Bronchial epithelial cell (primary cell): ENCODE measurements at places on chromosomes 2 and 18. TPM values are rescaled to one million over a fixed set of nuclear protein-coding genes. Genes with fewer than 3 reads are reported as not detected.
A peak's percentile ranks its signal among the peaks of the same experiment; 100 is the strongest.

DNA sequence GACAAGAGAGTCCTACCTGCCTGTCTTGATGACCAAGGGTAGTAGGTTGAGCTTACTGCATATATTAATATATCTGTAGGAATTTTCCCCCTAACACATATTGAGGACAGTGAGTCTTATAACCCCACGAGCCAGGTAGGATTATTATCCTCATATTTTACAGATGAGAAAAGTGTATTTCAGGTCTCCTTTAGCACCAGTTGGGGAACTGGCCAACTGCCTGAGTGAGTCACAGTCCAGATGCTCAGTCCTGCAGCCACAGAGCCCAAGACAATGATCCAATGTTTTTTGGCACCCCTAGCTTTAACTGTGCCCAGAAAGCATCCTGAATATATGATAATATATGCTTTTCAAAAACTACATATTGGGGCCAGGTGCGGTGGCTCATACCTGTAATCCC is 30.8 kb upstream of the GLS start:
- DNase-seq: peak; percentile 75

Gene ASB3
- total RNA-seq: 10.6 and 13.4 TPM in 2 replicates

Gene TRIM43B
- total RNA-seq: not detected in 2 replicates

- DNase-seq: no peak
These were observed 10.7 kb downstream of the C2orf80 start for GRCh38 chr2:208179028-208179609.

Gene MPP4
- 0.13 TPM in 1 of 2 replicates, not detected in the other for total RNA-seq

- peak; percentile 23 for DNase-seq
These were observed 387.8 kb downstream of the ZNF521 start for GRCh38 chr18:24964216-24964615.

DNA sequence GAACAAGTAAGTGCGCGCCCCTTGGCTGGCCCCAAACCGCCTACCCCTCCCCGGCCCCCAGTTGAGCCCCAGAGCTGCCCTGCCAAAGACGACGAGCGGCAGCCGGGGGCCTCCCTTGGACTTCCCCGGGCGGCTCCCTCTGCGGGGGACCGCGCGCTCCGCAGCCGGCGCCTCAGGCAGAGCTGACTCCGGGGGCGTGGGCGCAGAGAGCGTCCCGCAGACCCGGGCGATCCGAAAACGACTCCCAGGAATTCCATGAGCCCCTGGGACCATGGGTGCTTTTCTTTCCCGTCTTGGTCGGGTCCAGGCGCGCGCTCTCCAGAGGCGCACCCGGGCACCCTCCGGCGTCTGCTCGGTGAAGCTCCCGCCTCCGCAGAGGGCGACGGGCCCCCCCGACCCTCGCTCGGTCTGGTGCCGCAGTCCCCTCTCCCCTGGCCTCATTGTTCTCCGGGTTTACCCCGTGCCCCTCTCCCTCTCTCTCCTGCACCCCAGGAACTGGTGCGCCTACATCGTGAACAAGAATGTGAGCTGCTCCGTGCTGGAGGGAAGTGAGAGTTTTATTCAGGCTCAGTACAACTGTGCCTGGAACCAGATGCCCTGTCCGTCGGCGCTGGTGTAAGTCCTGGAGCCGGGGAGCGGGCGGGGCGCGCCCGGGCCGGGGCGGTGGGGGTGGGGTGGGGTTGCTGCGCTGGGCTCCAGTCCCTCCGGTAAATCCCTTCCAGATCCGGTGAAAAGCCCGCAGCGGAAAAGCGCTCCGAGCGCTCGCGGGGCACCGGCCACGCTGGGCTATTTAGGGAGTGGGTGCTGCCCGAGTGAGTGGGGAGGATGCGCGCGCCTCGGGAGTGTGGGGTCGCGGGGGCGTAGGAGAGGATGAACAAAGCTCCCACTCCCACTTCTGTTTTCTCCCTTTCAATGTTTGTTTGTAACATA is 776 bp downstream of the EMILIN2 start:
- DNase-seq: no peak

- peak; percentile 13 for DNase-seq
These were observed 50.7 kb downstream of the METTL8 start for GRCh38 chr2:171383134-171383533.

Gene RGPD4
- not detected in 2 replicates for total RNA-seq

DNA sequence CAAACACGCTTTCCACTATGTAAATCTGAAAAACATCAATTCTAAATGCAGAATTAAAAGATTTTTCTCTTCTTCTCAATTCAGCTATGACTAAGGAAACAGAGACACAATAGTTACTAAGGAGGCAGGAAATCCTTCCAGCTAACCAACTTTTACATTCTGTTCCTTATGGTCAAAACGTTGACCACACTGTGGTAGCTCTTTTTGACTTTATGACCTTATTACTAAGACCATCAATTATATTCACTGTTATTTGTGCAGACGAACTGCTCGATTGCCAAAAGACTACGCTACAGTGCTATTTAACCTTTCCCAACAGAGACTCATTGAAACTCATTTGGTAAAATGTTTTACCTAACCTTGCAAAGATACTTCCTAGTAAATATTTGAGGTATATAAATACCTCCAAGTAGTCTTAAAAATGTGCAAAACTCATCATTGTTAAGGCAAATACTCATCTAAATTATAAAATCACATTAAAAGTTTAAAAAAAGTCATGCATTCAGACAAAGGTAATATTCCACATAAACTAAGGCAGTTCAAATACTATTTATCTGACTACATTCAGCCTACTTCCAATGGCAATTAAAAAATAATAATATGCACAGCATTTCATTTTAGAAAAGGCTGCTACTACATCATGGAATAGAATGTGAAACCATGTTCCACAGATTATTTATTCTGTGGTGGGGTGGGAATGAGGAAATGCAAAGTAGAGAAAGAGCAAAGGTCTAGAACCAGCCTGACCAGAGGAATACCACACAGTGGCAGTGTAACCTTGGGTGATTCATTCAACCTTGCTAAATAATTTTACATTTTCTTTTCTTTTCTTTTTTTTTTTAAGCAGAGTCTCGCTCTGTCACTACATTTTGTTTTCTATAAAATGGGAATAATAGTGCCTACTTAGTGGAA is 139.9 kb downstream of the THADA start:
- DNase-seq: no peak

DNA sequence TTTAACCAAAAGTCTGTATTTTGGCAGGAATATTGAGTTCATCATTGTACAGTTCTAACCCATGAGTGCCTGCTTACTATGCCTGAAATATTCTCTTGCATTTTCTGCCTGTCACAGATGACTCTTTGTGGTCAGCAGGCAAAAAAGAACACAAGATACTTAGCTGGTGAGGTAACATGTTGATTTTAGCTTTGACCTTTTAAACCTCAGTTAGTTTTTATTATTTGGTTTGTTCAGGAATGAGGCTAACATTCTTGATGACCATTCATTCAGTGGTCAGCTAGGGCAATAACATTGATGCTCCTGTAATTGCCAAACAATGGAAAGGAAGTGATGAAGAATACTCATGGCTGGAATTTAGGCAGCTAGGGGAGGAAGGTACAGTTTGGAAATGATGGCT is 491.2 kb downstream of the PIK3C3 start:
- DNase-seq: no peak

GRCh38 chr2:88870267-88870839 is 178.9 kb downstream of the RPIA start:
- no peak for DNase-seq

GRCh38 chr2:235330775-235331451 is 162.9 kb upstream of the AGAP1 start:
- peak; percentile 97 for DNase-seq

Gene COL3A1
- 1.4 and 43.4 TPM in 2 replicates for total RNA-seq

- DNase-seq: no peak
These were observed 22.4 kb upstream of the PTPRM start for GRCh38 chr18:7544686-7545085.

DNA sequence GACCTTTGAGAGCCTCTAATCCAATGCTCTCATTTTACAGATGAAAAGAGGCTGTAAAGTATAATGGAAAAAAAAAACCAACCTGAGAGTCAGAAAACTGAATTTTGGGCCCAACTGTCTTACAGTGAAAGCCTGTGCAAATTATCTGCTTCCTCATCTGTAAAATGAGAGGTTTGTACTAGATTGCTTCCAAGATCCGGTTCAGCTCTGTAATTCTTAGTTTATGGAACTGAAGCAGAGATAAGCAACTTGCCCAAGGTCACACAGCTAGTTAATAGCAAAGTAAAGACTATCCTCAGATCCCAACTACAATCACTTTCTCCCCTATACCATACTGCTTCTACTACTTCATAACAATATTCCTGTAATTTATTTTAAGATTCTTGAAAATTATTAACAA is 6.3 kb downstream of the TLK1 start:
- DNase-seq: no peak

- DNase-seq: no peak
These were observed 30.4 kb downstream of the EPAS1 start for GRCh38 chr2:46327627-46328026.

DNA sequence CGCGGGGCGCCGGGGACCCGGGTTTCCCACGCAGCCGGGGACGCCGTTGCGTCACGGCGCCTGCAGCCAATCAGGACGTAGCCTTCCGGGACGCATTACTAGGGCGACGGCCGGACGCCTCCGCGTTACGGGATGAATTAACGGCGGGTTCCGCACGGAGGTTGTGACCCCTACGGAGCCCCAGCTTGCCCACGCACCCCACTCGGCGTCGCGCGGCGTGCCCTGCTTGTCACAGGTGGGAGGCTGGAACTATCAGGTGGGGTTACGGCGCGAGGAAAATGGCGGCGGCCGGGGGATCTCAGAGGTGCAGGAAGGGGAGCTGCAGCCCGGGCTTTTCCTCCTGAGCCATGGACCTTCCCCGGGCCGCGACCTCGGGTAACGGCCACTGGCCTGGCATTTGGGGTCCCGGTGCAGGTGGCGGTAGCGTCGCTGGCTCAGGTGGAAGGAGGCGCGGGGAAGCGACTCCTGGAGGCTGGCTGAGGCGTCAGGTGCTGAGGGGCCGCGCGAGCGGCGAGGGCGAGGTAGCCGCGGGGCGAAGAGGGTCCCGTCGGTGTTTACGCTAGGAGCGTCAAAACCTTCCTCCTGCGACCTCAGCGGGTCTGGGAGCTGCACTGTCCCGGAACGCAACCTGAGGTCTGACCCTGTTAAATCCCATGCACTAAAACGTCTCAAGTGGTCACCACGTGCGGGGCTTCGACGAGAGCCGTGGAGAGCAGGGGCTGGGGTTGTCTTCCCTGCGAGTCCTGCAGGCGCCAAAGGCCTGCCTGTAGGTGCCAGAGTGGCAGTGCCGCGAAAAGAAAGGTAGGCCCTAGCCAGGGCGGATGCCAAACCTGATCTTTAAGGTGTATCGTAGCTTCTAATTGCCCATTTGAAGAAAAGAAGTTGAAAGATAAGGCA is at the start of gene LCLAT1:
LCLAT1 (plus strand) TSS at position 98 of the 897 bp plus-strand sequence. CDS start 78,345 bp downstream, outside the sequence.
- DNase-seq: peak; percentile 55

GRCh38 chr18:8552151-8552550 is 57.1 kb upstream of the RAB12 start:
- no peak for DNase-seq

DNA sequence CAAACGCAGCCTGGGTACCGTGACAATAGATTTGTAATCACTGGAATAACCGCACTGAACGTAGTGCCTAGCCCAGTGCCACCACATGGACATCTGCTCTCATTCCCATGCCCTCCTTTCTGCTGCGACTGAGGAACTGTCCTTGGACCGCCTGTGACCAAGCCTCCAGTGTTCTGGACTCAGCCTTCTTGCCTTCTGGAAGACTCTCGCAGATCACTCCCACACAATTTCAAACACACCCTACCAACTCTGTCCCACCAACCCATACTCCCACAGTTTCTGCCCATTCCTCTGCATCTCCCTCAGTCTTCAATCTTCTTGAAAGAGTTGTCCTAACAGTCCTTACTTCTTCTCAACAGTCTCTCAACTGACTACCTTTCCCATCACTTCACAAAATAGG is 2.1 kb downstream of the RNF149 start:
- DNase-seq: peak; percentile 17

- no peak for DNase-seq
These were observed 523.3 kb downstream of the CMPK2 start for GRCh38 chr2:6342273-6342920.

DNA sequence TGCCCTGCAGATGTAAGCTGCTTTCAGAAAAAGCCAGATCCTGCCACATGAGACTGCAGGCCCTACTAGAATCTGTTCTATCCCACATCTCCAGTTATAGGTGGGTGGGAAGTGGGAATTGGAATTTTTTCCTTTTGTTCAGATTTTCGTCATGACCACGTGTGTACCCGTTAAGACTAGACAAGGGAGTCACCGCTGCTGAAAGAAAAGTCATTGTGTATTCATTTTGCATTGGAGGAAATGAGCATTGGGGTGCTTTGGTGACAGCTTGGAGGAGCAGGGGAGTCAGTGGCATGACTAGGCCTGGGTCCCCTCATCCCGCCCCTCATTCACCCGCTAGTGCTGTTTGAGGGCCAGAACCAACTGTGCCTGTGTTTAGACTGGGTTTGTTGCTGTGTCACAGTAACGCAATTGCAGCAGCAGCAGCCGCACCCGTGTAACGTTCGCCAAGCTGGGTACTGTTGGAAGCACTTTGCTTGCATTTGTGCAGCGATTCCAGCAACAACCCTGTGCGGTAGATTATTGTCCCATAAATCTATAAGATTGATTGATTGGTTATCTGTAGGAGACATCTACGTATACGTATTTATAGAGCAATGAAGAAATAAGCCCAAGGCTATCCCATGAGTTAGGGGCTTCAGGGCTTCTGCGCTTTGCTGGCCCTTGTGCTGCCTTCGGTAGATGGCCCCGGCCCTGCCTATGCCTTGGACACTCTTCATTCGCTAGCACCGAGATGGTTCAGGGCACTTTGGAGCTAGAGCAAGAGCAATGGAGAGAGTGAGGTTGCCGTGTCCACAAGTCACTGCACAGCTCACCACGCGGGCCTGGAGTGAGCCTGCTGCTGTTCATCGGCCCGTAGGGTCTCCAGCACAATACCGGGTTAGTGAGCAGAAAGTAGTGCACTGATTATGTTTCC is 194.9 kb downstream of the AGAP1 start:
- no peak for DNase-seq

Gene TMEM185B
- total RNA-seq: 20.8 and 21.5 TPM in 2 replicates

- DNase-seq: no peak
These were observed 12.4 kb upstream of the GPD2 start for GRCh38 chr2:156423674-156424282.

- peak; percentile 53 for DNase-seq
These were observed 679.1 kb upstream of the CDH2 start for GRCh38 chr18:28855989-28856388.

Gene HOXD9
- not detected in 2 replicates for total RNA-seq

Gene TRMT61B
- 16.1 and 17.0 TPM in 2 replicates for total RNA-seq

GRCh38 chr2:207807516-207807915 is 37.8 kb upstream of the FZD5 start:
- DNase-seq: no peak
